ENCODE measurements at places on chromosomes 6 and 20.

DNA sequence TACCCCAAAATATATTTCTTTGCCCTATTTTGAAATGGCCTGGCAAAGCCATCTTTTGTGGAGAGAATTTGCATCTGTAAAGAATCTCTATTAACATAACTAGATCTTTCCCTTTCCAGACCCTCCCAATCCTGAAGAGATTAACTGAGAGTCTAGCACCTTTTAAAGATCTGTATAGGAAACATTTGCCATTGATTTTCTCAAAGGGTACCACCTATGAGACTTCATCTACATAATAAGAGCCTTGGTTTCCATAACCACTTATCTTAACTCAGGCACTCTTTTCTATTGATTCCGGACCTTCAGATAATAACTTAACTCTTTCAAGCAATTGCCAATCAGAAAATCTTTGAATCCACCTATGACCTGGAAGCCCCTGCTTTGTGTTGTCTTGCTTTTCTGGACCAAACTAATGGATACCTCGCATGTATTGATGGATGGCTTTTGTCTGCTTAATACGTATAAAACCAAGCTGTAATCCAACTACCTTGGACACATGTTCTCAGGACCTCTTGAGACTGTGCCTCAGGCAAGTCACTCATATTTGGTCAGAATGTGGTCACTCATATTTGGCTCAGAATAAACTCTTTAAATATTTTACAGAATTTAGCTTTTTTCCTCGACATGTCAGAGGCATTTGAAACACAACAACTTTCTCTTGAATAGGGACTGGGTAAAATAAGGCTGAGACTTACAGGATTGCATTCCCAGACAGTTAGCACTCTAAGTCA is 31.4 kb downstream of the SLC22A2 start:
- no peak for DNase-seq

- DNase-seq: no peak
Measured at GRCh38 chr6:112349636-112349934, 2.5 kb downstream of the RFPL4B start.

- DNase-seq: no peak
Measured at GRCh38 chr6:63635215-63635587, 401 bp upstream of the PHF3 start.

GRCh38 chr6:129645106-129645829 is 64.7 kb downstream of the ARHGAP18 start:
- no peak for DNase-seq

- no peak for DNase-seq
Measured at GRCh38 chr6:131399433-131399832, 173.6 kb upstream of the ARG1 start.

DNA sequence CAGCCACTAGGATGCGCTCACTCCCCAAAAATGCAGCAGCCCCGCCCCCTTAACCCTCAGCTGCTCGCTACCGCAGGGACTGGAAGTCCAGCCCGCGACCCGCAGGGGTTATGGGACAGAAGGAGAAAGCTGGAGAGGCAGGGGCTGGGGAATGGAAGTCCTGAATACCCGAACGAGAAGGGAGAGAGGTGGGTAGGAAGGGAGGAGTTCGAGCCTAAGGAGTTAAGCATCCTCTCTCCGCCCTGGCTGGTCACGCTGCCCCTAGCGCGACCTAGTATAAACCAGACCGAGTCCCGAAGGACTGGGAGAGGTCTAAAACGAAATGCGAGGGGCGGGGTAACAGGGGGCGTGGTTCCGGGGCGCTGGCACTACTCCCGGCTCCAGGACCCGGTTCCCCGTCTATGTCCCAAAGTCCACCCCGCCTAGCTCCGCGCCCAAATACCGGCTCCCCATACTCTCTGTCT is 448 bp upstream of the DDAH2 start:
- DNase-seq: peak; percentile 95

All from WTC11 (cell line).